ENCODE measurements at places on chromosomes 1 and 21. TPM values are rescaled to one million over a fixed set of nuclear protein-coding genes. Genes with fewer than 3 reads are reported as not detected.

The SLC2A5 gene
- polyA plus RNA-seq: 0.31 TPM

DNA sequence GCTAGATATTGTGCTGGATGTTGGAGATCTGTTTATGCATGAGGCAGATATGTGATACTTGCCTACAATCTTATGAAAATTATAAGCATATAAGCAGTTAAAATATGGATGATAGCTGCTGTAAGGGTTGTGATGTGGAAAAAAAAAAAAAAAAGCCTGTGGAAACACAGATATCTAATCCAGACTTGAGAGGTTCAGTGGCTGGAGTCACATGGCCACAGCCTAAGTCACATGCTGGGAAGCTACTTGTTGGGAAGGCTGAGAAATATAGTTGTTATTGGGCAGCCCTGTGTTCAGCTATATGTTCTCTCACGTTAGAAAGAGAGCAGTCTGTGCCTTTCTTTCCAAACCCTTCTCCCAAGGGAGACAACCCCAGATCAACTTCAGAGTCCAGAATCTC, 15.1 kb downstream of the RAVER2 start:
- DNase-seq: no peak

- DNase-seq: no peak
Observed at GRCh38 chr1:63674238-63674864, 81.1 kb downstream of the PGM1 start.

DNA sequence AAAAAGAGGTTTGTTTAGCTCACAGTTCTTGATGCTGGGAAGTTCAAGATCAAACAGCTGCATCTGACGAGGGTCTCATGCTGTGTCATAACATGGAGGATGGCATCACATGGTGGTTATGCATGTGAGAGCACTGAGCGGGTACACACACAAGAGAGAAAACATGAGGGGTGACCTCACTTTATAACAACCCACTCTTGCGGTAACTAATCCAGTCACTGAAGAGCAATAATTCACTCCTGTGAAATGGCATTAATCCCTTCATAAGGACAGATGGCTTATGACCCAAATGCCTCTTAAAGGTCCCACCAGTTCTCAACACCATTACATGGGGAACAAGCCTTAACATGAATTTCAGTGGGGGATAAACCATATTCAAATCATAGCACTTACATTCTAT, 23.2 kb upstream of the CHIT1 start:
- DNase-seq: no peak

DNA sequence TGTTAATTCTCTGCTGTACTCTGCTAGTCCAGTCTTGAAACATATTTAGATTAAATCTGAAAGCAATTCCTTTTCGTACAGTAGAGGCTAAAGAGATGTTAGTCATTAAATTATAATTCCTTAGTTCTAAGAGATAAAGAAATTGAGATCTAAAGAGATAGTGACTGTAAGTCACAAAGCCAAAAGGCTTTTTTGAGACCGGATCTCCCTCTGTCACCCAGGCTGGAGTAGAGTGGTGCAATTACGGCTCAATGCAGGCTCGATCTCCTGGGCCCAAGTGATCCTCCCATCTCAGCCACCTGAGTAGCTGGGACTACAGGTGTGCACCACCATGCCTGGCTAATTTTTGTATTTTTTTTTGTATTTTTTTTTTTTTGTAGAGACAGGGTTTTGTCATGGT, 64.7 kb downstream of the TPR start:
- no peak for DNase-seq

The BACE2 gene
- 38.5 TPM for polyA plus RNA-seq
